ENCODE measurements at places on chromosomes 11 and 22.

DNA sequence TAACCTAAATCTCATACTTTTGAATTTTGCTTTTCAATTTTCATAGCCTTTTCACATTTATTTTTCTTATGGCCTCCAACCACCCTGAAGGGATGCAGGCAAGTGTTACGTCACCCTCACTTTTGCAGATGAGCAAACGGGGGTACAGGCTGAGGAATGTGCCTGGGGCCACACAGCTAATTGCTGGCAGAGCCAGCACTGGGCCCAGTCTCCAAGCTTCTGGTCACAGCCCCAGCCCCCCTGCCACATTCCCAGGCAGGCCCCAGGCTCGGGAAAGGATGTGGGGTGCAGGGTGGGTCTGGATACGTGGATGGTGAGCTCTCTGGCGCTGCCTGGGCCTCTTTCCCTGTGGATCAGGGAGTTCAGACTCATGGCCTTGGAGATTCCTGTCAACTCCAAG, 138.6 kb downstream of the PKNOX2 start:
- DNase-seq, result no peak

GRCh38 chr11:131817687-131818188, 447.3 kb downstream of the NTM start:
- no peak for DNase-seq

GRCh38 chr22:29603358-29604075, at the start of gene NF2:
Gene NF2, plus strand, starts transcription at chr22:29603633. Its CDS starts 366 bp downstream, at chr22:29603999.
- DNase-seq, result no peak

DNA sequence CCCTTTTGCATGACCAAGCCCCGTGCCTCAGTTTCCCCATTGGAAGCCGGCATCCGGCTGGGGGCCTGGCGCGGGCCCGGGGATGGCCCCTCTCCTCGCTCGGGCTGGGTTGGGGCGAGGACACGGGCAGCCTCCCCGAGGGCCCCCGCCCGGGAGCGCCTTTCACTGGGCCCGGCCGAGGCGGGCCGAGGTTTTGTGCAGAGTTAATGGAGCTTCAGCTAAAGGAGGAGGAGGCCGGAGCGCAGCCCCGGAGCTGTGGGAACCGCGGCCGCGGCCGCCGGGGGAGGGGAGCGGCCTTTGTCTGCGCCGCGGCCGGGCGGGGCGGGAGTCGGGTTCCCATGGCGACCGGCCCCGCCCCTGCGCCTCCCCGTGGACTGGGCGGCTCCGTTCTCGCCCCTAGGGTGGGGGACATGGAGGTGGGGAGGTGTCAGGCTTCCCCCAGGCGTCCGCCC, 1.4 kb upstream of the MAPK11 start:
- no peak for DNase-seq

GRCh38 chr22:43470941-43471585, 59.2 kb downstream of the MPPED1 start:
- no peak for DNase-seq

- no peak for DNase-seq
Observed at GRCh38 chr11:35629914-35630313, 11.7 kb downstream of the FJX1 start.

DNA sequence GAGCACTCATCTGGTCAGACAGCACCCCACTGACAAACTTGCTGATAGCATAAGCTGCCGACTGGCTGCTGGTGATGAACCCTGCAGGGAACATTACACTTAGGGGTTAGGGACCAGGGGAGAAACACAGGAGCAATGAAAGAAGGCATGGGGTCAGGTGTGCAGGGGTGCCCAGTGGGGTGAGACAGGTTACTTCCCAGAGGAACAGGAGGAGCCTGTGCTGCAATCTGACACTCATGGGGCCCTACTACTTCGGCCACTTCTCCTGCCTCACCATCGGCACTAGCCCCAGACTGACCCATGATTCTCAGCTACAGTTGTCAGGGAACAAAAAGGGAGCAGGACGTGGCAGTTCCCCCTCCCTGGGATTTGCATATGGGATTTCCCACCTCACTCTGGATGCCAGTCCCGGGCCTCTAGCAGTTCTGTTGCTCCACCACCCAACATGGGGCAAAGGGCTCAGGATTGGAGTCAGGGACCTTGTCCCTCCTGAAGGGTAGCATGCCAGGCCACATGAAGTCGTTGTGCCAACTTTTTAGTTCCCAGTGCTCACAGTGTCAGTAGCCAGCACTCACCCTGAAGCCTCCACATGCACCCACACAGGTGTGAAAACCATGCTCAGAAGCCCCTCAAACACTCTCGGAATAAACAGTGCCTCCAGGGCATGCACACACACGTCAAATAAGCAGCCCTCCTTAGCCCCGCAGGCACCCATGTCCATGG, 2.2 kb downstream of the SLC37A4 start:
- no peak for DNase-seq

DNA sequence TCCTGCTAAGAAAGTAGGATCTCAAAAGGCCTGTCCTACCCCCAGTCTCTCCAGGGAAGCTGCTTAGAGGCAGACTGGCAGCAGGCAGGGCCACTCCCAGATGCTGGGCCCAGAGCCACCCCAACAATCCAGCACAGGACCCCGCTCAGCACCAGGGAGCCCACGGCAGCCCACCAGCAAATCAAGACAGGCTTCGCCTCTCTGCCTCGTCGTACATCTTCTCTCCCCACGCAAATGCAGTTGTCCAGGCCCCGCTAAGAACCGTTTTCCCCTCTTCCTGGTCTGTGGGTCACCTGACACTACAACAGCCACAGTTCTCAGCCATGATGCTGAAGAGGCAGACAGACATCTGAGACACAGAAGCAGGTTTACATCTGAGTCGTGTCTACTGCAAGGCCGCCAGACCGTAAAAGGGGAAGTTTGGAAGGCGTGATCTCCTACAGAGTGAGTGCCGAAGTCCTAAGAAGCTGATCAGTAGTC, 51.1 kb downstream of the IGSF9B start:
- DNase-seq, result no peak

GRCh38 chr22:45120931-45121330, 42.8 kb upstream of the NUP50 start:
- no peak for DNase-seq

- no peak for DNase-seq
Observed at GRCh38 chr22:16989915-16990314, 18.1 kb downstream of the GAB4 start.

DNA sequence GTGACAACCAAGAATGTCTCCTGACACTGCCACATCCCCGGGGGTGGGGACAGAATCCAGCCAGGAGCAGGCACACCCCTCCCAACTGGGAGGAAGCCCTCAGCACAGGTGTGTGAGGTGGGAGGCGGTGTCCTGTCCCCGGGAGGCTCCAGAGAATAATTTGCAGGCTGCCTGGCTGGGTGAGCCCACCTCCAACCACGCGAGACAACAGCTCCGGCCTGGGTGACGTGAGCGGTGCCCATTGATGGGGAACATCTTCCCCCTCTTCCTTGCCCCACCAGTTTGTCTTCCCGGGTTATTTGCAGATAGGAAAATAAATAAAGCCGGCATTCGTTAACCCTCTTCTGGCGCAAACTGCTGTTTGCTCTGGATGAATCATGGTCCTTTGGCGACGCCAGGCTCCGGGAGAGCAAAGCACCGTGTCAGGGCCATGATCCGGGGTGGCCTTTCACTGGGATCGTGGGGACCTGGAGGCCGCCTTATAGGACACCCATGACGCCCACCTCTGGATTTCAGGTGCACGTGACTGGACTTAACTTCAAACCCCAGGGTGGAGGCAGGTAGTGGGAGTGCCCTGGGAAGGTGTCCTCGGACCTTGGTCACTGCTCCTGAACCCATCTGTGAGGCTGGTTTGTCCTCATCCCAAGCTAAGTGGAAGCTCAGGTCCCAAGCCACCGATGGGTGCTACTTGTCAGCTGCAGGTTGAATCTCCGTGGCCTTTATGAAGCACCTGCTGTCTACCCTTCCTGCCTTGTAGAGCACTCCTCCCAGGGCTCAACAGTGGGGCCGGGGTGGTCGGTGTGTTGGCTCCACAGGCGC, 13.9 kb downstream of the CCND1 start:
- DNase-seq, result no peak

GRCh38 chr11:16158426-16158994, 197.8 kb downstream of the SOX6 start:
- DNase-seq, result no peak

GRCh38 chr11:11709447-11710239, 87.8 kb upstream of the GALNT18 start:
- no peak for DNase-seq

DNA sequence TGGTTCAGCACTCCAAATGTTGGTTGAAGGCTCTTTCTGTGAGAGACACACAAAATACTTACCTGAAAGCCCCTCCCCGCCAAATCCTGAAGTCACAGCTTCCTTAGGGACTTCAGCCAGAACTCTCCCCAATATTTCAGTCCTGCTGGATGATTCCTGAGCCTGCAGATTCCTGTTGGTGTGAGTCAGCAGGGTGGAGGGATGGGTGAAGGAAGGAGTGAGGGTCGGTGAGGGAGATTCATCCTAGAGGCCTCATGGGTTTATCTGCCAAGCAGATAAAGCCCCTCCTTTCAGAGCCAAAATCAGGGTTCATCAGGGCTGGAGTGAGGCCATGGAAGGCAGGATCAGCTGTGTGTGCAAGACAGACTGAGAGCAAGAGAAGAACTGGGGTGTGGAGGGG, 37.9 kb downstream of the SMIM38 start:
- DNase-seq, result no peak
